ENCODE measurements at places on chromosomes 13 and 19.

- DNase-seq, result no peak
Measured at GRCh38 chr13:61777271-61777670, 361.6 kb upstream of the PCDH20 start.

DNA sequence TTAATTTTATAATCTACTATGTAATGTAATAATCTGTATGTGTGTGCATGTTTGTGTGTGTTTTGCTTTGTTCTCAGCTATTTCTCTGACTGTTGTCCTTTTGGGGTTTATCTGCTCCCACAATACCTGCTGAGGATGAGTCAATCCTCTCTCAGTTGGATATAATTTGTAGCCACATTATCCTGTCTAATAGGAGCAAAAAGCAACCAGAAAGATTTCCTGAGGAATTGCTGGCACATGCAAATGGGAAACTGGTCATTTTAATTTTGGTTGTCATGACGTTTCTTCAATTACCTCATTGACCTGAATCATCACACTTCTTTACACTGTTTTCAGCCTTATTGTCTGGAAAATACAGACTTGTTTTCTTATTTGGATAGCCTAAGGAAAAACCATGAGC, 488.4 kb downstream of the KLF5 start:
- DNase-seq, result no peak

GRCh38 chr13:33696530-33696929, 121.4 kb upstream of the RFC3 start:
- no peak for DNase-seq

DNA sequence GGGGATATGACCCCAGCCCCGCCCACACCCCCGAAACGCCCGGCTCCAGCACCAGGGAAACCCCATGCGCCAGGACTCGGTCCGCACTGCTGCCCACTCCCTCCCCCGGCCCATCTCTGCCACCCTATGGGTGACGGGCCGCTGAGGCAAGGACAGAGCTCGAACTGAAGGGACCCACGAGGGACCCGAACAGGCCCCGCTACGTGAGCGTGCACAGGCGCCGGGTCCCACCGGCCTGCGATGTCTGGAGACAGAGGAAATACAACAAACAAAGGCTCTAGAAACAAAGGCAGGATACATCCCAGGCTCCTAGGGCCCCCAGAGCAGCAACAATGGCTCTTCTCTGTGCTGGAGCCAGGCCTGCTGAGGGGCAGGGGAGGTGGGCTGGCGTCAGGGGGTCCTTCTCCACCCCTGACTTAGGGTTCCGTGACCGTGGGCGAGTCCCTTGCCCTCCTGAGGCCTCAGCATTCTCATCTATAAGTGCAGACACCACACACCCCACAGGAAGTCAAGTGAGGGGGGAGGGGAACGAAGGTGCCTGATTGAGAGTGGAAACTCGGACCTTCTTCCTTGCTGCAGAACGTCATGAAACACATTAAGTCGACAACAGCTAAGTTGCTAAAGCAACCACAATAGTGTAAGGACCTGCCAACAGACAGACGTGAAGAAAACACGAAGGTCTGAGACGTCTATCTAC, 3.1 kb downstream of the ABHD17A start:
- DNase-seq, result no peak

GRCh38 chr19:29675120-29675649, 9.9 kb downstream of the PLEKHF1 start:
- no peak for DNase-seq

GRCh38 chr19:29842471-29843179, 30.8 kb downstream of the CCNE1 start:
- no peak for DNase-seq

DNA sequence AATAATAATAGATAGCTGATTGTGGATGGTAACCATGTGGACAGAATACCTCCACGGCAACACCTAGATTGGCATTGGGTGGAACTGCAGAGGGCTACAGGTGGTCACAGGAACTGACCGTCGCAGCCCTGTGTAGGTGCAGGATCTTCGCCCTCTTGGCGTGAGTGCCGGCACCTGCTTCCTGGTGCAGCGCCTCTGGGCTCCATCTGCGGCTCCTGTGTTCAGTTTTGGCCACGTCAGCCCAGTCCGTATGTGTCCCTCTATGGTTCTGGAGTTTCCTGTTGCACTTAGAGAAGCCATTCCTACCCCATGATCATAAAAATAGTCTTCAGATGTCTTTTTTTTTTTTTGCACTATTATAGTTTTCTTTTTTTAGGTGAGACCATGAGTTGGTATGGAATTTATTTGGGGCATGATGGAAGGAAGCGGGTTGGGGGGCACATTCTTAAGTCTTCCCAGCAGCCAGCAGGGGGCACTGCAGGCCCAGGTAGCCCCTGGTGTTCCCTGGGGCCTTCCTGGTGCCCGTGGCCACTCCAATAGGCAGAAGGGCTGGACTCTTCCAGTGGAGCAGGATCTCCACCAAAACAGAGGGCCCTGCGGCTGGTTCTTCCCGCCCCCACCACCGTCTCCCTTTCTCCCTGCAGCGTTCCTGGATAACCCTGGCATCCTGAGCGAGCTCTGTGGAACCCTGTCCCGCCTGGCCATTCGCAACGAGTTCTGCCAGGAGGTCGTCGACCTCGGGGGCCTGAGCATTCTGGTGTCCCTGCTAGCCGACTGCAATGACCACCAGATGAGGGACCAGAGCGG, 10.1 kb upstream of the SLC25A42 start:
- peak; percentile 44 for DNase-seq

DNA sequence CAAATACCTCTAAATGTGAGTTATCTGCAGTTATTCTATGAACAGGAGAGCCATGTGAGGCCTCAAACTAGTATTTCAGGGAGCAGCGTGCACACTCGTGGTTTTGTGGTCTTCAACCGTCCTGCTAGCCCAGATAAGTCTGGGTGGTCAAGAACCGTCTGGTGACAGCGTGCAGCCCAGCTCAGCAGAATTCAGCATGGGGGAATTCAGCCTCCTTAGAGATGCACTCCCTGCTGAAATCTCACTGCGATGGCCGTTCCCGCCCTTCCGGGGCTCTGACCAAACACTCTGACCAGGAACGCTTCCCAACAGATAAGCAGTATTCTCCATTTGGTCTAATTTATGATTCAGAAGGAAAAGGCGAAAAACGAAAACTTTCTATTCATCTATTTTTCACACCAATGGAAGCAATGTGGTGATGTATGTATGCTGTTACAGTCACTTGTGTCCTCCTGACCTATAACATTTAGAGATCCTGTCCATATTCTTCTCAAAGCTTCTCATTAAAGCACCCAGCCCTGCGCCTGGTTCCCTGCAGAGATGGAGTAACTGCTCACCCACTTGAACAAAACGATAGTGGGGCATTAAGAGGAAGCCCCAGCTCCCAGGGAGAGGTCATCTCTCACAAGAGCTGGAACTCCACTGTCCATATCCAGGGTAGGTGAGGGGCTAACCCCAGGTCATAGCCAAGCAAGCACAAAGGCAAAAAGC, 2.9 kb downstream of the ANKRD27 start:
- no peak for DNase-seq

GRCh38 chr19:34856052-34856451, 70.7 kb upstream of the ZNF30 start:
- no peak for DNase-seq

DNA sequence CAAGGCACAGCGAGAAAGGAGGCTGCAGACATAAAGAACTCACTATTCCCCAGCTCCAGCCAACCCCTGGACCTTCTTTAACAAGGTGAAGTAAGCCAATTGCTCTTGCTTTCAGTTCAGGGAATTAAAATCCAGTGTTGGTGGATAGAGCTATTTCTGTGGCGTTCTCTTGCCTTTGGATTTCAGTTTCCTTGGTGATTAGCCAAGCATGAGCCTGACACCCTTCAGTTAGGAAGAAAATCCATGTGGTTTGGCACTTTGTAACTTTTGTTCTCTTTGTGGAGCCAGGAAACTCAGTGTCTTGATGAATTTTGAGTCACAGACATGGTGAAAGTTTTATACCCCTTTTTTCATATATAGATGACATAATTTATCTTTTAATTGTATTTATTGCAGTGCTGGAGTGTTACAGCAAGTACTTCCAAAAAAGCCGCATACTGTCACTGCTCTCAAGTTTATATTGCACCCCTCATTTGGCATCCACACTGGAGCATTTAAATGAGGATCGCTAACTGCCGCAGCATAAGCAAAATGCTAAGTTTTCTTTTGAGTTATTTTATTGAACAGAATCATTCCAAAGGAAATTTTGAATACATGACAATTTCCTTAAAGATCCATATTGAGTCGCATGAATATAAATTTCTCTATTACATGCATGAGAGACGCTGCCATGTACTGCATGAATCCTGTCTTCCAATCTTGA, 406.8 kb downstream of the MYO16 start:
- DNase-seq, result no peak

DNA sequence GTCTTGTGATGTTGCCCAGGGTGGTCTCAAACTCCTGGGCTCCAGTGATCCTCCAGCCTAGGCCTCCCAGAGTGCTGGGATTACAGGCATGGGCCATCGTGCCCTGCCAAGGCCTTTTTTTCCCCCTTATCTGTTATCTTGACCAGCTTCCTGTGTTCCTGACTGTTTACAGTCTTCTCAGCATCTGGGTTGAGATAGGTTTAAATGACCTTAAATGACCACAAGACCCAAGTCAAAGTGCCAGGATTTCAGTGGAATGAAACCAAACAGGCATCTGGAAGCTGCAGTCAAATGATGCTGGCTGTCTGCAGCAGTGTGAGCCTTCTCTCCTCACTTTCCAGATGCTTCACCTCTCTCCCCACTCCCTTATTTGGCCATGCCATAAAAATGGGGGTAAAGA, 114.2 kb upstream of the CLDN10 start:
- DNase-seq, result no peak

DNA sequence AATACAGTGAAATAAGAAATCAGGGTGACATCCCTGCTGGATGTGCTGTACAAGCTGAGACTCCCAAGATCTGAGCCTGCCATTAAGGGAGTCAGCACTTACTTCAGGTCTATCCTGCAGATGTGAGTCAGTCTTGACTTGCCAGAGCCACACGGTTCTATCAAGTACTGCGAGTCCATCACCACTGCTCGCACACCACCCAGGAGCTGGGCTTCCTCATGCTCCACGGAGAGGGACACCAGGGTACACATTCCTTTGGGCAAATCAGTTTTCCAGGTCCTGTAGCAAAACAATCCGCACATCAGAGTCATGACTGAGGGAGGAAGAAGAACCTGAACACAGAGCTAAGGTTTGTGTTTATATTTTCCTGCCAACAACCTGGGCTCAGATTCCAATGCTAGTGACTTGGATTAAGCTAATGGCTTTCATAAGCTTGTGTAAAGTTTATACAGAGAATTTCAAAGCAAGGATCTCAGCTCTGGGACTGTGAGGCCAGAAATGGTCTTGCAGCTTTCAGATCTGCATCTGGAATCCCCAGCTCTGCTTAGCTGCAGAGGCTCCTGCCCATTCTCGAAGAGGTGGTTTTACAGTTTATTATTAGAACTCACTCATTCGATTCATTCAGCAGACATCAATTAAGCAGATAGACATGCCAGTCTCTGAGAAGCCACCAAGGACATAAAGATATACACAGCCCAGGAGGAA, 90.6 kb downstream of the KL start:
- no peak for DNase-seq

DNA sequence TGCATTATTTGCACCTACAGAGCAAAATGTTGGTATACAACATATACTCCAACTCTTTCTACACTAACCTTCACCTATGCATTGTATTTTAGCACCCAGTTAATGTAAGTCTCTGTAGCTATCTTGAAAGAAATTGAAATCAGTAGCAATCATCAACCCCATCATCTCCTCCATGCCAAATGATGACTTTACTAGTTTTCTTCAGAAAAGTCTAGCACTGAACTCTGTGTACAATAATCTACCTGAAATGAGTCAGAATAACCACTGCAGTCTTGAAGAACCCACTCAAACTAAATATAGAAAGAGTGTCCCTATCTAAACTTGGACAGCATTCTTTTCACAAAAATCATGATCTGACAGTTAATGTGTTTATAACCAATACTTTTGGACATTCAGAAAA, 9.8 kb downstream of the IRS2 start:
- no peak for DNase-seq

GRCh38 chr13:21657538-21657937, 13.3 kb upstream of the FGF9 start:
- DNase-seq, result no peak

GRCh38 chr19:15623711-15624318, 8.8 kb downstream of the CYP4F8 start:
- DNase-seq, result no peak

- DNase-seq, result no peak
Measured at GRCh38 chr13:110557610-110558305, 3.8 kb downstream of the RAB20 start.

- no peak for DNase-seq
Measured at GRCh38 chr19:16797876-16798275, 31.3 kb upstream of the SIN3B start.

DNA sequence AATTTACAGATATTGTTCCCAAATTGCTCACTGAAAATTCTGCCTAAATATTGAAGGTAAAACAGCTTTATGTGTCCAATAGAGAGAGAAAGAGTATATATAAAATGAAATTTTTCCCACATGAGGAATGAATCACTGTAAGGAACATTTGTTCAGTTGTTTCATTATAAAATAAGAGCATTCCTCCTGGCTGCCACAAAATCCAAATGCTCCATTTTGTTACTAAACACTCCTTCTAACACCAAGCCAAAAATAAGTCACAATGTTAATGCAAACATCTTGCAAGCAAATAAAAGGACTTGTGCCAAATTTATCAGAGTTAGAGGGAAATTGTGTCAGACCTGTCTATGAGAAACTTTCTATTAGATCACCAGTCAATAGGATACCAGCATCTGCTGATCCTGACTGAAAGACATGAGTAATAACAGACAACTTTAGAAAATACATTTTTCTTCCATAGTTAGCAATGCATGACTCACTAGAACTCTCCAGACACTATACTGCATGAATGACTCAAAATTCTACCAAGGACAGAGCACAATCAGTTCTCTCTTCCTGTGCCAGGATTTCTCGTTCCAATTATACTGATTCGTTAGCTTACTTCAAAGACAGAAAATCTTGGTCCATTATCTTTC, 83.5 kb upstream of the FNDC3A start:
- DNase-seq, result no peak

DNA sequence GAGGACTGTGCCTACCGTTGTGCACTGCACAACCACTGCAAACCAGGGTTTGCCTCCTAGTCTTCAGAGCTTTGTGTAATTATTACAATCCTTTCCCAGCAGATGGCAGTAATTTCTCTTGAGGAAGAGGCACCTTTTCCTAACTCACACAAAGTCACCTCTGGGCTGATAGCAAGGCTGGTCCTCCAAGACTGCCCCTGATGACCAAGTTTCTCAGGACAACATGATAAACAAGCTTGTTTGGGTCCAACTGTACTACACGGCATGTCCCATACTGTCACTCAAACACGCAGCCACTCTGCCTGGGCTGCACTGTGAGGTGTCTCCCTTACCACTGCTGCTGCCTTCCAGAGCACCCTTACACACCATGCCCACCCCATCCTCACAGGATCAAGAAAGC, 39.3 kb downstream of the RFXAP start:
- no peak for DNase-seq

GRCh38 chr19:19670070-19670551, 1.5 kb downstream of the ZNF101 start:
- no peak for DNase-seq

All from posterior cingulate gyrus (tissue), 11 donors.